Activated CD4-positive, alpha-beta T cell treated with anti-CD3 and anti-CD28 coated beads, Interleukin-2, Interleukin-6, amounts not matched to agents 100 ng/mL and 50 ng/mL, durations not matched to agents 16 hours and 8 hours (primary cell): ENCODE measurements at places on chromosomes 11 and 22.
A peak's percentile ranks its signal among the peaks of the same experiment; 100 is the strongest.

- DNase-seq, result peak; percentile 88
Observed at GRCh38 chr11:68843703-68844312, 2.1 kb upstream of the CPT1A start.

- DNase-seq, result no peak
Observed at GRCh38 chr22:38774496-38775166, 18.8 kb upstream of the SUN2 start.

- no peak for DNase-seq
Observed at GRCh38 chr11:49302360-49302759, 94.0 kb upstream of the FOLH1 start.

- DNase-seq, result no peak
Observed at GRCh38 chr11:10376061-10376460, 71.2 kb downstream of the ADM start.

GRCh38 chr11:46465683-46466082 is 74.1 kb upstream of the CHRM4 start:
- DNase-seq, result no peak

DNA sequence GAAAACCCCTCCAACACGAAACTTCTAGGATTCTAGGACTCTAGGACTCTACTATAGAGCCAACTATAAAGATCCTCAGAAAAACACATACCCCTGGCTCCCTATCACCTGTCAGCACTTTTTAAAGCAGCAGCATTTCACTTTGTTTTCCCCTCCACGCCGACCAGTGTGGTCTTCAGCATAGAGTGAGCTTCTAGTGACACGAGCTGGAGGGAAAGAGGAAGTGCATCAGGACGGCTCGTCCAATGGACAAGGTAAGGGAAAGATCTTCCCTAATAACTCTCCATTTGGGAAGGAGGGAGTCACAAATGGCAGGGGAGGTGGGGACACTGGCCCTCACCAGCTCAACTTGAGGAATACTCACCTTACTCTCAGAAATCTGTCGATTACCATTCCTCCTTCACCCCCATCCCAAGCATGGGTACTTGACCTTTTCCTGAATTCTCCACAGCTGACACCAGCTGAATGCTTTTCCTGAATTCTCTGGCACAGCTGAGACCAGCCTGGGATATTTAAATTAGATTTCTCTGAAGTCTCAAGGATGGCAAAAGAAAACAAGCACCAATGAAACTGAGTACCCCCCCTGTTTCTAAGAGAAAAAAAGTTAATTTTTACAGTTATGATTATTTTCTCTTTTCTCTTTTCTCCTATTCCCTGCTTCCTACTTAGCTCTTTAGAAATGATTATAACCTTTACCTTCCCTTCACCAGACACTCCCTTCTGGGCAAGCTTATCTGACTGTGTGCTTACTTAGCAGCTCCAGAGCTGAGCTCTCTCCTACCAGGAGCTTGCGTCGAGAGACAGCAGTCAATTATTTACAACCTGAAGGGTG is 33.3 kb upstream of the NNMT start:
- DNase-seq, result no peak

DNA sequence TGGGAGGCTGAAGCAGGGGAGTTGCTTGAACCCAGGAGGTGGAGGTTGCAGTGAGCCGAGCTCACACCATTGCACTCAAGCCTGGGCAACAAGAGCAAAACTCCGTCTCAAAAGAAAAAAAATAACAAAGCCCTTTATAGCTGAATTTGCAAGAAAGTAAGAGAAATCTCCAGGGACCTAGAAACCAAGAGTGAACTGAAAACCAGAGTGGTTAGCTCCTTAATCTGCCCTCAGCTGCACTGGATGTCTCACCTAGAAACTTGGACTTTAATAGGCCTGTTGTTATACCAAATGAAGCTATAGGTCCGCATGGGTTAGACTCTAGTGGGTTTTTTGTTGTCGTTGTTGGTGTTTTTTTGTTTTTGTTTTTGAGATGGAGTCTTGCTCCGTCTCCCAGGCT is 4.1 kb downstream of the NEU3 start:
- no peak for DNase-seq
